ENCODE measurements at places on chromosomes 1 and 21.
A peak's percentile ranks its signal among the peaks of the same experiment; 100 is the strongest.

DNA sequence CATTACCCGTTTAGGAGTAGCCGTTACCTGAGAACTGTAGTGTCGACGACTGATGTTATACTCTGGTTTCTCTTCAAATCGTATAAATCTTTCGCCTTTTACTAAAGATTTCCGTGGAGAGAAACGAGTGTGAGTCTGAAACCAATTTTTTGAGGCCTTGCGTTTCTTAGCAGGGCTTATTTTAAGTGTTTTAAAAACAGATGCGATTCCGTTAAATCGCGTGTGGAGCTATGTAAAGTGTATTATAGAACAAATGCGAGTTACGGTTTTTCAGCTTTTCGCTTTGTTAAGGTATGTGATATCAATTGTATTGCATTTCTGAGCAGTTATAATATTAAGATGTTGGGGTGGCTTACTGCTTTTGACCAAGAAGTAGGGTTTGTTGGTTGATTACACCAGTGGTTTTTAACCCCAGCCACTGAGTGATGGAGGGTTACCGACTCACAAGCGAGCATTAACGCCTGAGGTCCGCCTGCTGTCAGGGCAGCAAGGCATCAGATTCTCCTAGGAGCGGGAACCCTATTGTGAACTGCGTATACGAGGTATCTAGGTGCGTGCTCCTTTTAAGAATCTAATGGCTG lies 18.0 kb downstream of the KIAA2013 start:
- peak; percentile 87 for DNase-seq

DNA sequence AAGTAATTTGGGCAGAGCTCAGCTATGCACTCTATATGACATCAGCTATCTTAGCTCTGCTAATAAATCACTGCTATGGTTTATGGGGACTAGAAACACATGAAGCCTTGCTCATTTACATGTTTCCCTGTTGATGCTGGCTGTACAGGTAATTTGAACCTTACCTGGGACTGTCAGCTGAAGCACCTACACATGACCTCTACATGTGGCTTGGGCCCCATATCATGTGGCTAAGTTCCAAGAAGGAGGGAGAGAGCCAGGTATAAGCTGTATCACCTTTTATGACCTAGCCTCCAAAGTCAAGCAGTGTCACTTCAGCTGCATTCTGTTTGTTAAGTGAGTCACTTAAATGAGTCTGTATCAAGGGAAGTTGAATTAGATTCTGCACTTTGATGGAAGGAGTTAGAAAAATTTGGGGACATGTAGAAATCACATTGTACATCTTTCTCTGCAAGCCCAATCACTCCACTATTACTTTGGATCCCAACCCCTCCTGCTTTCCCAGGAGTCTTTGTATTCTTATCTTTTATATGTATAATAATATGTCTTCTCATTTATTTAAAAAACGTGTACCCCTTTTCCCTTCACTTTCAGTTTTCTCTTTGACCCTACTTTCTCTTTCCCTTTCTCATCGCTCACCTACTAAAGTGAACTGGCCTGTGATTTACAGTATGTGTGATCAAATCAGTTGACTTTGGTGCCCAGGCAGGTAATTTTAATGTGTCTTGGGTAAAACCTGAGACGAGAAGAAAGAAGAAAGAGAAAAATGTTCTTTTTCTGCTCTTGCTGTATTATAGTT lies 53.4 kb upstream of the PRKACB start:
- DNase-seq = peak; percentile 53

DNA sequence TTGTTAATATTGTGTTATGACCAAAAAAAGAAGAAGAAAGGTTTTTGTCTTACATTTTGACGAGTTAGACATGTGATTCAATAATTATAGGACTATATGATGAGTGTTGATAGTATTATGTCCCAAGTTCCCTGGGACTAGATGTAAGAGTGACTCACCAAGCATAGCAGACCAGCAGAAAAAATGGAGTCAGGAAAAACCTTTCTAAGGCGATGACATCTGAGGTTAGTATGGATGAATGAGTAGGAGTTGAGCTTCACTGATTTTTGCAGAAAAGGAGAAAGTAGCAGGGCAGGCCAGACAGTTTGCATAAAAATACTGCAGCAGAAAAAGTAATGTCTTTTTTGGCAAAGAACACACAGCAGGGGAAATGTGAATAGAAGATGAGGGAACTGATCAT lies 1041.3 kb upstream of the ADGRL4 start:
- DNase-seq = no peak

DNA sequence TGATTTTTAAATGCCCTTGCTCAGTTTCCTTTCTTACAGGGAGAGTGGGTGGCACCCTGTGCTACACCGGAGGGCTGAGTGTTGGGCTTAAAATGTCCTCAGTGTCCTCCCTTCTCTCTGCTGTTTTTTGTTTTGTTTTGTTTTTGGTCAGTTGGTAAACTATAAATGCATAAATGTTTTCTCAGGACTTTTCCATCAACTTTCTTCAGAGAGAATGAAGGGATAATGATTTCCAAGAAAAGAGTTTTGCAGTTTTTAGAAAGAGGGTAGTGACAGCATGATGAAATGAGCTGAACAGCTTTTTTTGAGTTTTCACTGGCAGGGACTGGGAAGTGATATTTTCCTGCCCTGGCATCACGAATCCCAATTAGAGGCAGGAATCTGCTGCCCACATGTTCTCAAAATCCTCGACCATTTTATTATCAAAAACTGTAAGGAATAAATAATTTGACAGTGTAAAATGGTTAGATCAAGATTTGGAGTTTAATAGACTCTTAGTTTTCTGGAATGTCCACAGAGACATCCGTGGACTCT lies 15.2 kb downstream of the LAMC1 start:
- no peak for DNase-seq

DNA sequence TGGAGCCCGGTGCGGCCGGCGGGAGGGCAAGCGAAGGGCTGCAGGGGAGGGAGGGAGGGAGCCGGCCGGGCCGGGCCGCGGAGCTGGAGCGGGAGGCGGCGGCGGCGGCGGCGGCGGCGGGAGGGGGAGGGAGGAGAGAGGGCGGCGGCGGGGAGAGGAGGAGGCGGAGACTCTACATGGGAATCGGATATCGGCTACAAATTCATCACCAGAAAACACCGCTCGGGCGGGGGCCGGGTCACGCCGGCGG lies at the start of gene AKT3:
TSS of gene AKT3 (minus strand) at position 42 of the 250 bp plus-strand sequence. CDS start 7,073 bp downstream, outside the sequence.
- DNase-seq = no peak

DNA sequence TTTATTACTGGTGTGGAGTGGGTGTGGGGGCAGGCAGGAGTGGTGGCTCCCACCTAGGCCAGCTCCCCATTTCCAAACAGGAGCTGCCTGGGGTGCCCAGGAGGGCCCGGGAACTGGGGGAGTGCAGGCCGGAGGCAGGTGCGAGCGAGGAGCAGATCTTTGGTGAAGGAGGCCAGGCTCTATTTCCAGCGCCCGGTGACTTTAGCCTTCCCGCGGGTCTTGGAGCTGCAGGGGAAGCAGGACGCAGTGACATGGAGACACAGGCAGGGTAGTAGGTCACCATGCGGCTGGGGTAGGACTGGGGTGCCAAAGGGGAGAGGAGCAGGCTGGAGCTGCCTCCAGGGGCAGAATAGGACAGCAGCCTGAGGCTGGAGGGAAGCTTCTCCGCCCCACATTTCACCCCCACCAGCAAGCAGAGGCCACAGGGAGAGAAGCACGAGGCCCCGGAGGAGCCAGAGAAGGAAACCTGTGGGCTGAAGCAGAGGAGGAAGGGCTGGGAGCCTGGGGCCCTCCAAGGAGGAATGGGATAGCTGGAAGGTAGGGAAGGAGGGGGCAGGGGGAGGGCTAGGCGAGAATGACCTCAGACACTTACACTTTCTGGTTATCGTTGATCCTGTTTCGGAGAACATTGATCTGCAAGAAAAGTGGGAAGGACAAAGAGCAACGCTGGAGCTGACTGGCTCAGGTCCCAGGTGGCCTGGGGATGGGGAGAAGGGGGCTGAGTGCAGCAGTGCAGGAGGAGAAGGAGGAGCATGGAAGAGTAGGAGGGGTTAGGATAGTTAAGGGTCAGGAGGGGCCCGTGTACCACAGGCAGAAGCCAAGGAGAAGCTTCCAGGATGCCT lies 18.2 kb downstream of the TNNT2 start:
- DNase-seq = no peak

Measured in CD4-positive, alpha-beta T cell treated with Interleukin-10 for 1 hour (primary cell).